ENCODE measurements at places on chromosomes 3 and 15.
A peak's percentile ranks its signal among the peaks of the same experiment; 100 is the strongest.

DNA sequence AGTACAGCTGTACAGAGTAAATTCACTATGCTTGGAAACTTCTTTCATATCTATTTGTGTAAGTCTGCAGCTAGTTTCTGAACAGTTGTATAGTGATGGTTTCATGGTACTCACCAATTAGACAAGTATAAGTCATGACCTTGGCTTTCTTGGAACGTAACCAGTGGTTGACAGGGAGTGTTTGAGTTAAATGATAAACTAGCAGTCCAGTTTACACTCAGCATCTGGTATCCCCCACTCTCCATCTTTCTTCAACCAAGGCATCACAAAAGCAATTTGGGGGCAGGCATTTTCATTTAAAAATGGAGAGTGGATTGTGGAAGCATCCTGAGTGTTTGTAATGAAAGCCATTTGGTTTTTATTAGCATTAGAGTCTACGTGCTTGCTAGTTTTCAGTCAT lies 26.0 kb downstream of the MME start:
- DNase-seq = no peak

GRCh38 chr3:30915782-30916181 lies 21.3 kb upstream of the GADL1 start:
- no peak for DNase-seq

GRCh38 chr15:60408463-60408981 lies 10.7 kb upstream of the ANXA2 start:
- no peak for DNase-seq

- no peak for DNase-seq
These were observed 2.2 kb downstream of the LRCH3 start for GRCh38 chr3:197793247-197793646.

GRCh38 chr3:14439501-14440167 lies 37.2 kb downstream of the SLC6A6 start:
- DNase-seq = no peak

- no peak for DNase-seq
These were observed 220.2 kb upstream of the CD96 start for GRCh38 chr3:111321786-111322185.

- no peak for DNase-seq
These were observed 92.4 kb downstream of the COL6A6 start for GRCh38 chr3:130609166-130609979.

DNA sequence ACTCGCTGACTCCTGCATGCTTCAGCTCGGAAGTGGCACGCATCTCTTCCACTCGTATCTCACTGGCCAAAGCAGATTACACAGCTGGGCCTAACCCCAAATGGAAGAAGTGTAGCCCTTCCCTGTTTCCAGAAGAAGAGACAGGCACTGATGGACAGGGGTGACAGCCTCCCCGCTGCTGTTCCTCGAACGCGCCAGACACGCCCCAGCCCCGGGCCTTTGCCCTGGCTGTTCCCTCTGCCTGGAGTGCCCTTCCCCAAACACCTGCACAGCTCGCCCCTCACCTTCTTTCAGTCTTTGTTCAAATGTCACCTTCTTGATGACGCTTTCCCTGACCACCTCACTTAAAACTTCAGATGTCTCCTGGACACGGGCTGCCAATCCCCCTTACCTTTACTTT lies 26.0 kb upstream of the CYP11A1 start:
- DNase-seq = no peak

DNA sequence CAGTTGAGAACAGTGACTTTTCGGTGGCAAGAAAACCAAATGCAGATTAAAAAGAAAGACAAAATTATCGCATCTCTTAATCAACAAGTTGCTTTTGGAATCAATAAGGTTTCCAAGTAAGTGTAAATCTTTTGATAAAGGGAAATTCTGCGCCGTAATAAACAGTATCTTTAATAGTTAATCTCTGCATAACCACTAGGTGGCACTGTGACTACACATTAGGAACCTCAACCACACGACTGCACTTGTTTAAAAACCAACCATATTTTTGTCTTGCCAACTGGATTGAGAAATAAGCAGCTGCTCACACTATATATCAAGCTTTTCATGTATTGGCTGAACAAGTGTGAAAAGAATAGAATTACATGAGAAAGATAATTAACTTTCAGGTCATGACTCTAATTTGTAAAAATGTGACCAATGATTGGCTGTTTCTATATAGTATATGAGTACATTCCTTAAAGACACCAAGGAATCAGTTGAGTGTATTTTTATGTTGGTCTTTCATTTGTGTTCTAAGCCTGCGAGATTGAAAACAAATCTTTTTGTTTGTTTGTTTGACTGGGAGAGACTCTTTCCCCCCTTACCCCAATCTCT lies 72.7 kb downstream of the DZIP3 start:
- peak; percentile 64 for DNase-seq

- no peak for DNase-seq
These were observed 10.0 kb downstream of the LRTM1 start for GRCh38 chr3:54917862-54918261.

DNA sequence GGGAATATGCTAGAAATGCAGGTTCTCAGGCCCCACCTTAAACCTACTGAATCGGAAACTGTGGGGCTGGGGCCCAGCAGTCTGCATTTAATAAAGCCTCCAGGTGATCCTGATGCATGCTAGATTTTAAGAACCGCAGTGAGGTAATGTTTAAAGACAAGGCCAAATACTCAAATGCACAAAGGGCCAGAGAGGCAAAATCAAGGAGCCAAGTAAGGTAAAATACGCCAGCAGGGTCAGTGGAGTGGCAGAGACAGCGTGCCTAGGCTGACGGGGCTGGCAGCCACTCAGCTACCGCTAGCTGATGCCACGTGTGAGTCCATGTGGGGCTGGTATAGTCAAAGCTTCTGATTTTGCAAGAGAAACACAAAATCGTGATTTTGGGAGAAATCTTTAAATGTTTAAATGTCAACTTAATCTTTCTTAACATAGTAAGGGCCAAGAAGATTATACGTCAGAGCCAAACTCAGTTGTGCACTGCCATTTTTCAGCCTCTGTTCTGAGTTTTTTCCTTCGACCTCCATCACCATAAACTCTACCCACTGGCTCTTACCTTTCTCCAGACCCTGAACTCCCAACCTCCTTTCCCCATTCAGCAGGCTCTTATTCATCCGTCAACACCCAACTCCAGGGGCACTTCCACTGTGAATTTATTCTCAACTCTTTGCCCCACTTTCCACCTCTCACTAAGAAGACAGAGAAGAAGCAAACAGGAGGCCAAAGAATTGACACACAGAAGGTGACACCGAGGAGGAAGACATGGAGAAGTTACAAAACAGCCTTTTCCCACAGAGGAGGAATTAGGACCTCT lies 136.6 kb upstream of the RAD18 start:
- DNase-seq = peak; percentile 12

GRCh38 chr3:108485146-108485545 lies 25.2 kb downstream of the MYH15 start:
- no peak for DNase-seq

GRCh38 chr3:66256806-66257205 lies 36.0 kb downstream of the SLC25A26 start:
- no peak for DNase-seq

- no peak for DNase-seq
These were observed 19.9 kb upstream of the FAM174B start for GRCh38 chr15:92675485-92675884.

DNA sequence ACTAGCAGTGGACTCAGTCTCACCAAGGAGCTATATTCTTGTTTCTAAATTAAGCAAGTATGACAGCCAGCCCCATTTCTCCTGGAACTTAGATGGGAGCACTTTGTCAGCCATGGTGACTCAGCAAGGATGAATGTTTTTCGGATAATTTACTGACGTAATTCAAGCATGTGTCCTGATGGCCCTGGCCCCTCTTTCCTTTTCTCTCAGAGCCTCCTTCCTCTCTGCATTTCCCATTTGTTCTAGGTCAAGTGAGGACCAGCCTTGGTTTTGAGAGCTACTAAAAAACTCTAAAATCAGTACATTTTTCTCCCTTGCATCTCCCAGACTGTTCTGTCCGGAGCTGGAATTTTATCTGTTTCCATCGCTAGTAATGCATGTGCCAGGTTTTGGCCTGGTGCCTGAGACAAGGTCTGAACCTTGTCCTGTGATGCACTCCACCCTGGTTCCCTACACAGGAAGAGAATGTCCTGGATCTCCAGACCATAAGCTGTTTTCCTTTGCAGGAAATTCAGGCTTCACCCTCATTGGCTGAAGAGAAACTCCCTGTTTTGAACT lies 256.6 kb upstream of the ROPN1 start:
- DNase-seq = no peak

DNA sequence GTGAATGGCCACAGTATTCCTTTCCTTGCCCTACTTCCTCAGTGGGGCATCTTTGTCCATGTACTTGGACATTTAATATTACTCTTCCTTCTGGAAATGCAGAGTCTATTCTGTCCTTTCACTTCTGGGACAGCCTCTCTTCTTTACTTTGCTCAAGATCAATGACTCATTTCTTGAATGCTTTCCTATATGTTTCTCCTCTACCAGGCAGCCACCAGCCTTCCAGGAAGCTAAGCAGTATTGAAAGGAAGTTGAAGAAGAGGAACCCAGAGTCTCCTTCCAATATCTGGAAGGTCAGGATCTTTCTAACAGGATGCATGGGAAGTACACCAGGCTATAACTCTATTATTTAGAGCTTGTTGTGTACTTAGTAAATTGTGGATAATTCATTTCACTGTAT lies 182.8 kb downstream of the CD47 start:
- no peak for DNase-seq

- no peak for DNase-seq
These were observed 128.9 kb downstream of the ZIC1 start for GRCh38 chr3:147538034-147538433.

GRCh38 chr3:147846854-147847478 lies 437.8 kb downstream of the ZIC1 start:
- DNase-seq = no peak

GRCh38 chr3:101512396-101512645 lies 691 bp downstream of the SENP7 start:
- no peak for DNase-seq

DNA sequence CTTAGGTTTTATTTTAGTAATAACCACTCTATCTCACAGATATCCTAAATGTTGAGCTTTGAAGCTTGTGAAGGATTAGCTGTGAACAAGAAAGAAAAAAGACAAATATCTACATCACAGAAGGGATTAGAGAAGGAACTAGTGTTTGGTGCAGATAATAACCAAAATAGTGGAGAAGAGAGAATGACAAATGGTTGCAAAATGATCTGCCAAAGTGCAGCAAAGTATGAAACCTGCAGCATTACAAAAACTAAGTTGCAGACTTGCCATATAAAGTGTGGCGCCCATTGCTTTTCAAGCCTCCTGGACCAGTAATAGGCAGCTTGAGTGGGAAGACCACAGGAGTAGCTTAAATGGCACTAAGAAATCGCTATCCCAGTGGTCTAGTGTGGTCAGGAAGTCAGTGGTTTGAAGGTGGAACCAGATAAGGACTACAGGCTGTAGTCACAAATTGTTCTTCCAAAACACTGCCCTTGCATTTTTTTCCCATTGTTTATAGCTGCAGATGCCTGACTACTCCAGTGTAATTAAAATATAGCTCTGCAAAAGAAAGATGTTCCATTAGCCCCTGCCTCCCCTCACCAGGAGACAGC lies 20.7 kb downstream of the TPM1 start:
- DNase-seq = no peak

GRCh38 chr3:60953351-60953750 lies 297.9 kb downstream of the FHIT start:
- no peak for DNase-seq

DNA sequence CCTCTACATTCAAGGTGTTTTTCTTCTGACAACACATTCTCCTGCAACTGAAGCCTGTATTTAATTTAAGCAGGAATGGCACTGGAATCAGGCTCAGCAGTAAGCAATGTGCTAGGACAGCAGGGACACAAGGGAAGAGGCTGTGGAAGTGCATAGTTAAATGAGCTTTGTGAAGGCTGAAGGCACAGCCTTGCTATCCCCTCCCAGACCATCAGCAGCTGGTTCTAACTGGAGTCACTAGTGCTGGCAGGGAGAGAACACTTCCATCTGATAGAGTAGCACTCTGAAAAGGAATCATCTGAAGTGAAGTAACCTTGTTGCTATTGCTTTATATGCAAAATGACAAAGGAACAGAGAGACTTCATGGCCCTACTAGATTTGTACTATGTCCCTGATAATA lies 14.7 kb downstream of the UQCC5 start:
- no peak for DNase-seq

- no peak for DNase-seq
These were observed 36.5 kb downstream of the ATR start for GRCh38 chr3:142542054-142542453.

GRCh38 chr3:4831580-4831950 lies 147.7 kb upstream of the BHLHE40 start:
- no peak for DNase-seq

- no peak for DNase-seq
These were observed 260.2 kb downstream of the TIGIT start for GRCh38 chr3:114553949-114554593.

GRCh38 chr15:65778269-65778668 lies 13.8 kb downstream of the DENND4A start:
- DNase-seq = no peak

DNA sequence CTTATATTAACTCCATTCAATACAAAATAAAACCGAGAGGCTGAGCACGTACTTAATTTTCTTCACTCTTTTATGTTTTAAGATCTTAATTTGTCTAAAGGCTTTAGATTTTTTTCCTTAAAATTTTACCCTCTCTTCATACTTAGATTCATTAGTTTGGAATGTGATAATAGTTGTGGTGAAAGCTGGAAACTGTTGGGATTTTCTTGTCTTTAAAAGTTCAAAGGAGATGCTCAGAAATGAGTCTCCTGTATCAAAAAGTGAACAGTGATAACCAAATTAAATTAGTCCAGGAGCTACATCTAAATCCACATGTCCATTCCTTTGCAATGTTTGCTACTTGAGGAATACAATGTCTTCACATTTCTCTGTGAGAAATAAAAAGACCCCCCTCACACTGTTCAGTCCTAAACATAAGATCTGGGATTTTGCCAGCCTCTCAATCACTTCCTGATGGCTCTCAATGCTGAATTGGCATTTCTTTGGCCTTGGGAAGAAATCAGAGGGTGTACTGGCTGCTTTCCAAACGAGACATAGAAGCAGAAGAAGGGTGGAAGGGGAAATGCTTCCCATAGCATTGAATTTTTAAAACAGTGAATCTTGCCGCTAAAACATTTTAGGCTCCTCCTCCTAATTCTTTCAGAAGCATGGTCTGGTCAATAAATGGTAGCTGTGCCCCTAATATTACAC lies 245.0 kb downstream of the SHOX2 start:
- DNase-seq = no peak

- no peak for DNase-seq
These were observed 1.3 kb upstream of the MAP6D1 start for GRCh38 chr3:183826448-183827250.

Data from midbrain (tissue), 1 donor.